Hypothalamus (tissue), 51 donors: ENCODE measurements at places on chromosomes 13 and 19.

GRCh38 chr19:14536926-14537692, 7.7 kb downstream of the TECR start:
- DNase-seq, result no peak

GRCh38 chr19:49712397-49712859, 21.5 kb downstream of the CPT1C start:
- no peak for DNase-seq

DNA sequence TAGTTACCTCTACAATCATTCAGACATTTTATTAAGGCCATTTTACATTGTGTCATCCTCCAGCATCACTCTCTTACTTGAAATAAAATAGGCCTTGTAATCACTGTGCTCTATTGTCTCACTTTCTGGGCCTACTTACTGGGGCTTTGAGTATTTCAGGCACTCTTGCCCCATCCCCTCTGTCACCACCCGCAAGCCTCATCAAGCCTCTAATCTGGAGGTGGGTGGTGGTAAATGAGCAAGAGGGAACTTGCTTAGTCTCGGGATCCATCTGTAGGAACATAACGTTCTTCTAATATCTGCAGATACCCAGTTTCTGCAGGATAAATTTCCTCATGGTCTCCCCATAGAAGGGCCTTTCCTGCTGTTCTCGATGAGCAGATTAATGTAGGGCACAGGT, 19.4 kb upstream of the GPR18 start:
- no peak for DNase-seq

GRCh38 chr19:44643605-44644401, at the start of gene PVR:
PVR (plus strand) TSS chr19:44643910; CDS start chr19:44644097, 187 bp downstream.
- peak; percentile 25 for DNase-seq

- DNase-seq, result no peak
Measured at GRCh38 chr13:112118451-112119064, 51.6 kb downstream of the SOX1 start.

DNA sequence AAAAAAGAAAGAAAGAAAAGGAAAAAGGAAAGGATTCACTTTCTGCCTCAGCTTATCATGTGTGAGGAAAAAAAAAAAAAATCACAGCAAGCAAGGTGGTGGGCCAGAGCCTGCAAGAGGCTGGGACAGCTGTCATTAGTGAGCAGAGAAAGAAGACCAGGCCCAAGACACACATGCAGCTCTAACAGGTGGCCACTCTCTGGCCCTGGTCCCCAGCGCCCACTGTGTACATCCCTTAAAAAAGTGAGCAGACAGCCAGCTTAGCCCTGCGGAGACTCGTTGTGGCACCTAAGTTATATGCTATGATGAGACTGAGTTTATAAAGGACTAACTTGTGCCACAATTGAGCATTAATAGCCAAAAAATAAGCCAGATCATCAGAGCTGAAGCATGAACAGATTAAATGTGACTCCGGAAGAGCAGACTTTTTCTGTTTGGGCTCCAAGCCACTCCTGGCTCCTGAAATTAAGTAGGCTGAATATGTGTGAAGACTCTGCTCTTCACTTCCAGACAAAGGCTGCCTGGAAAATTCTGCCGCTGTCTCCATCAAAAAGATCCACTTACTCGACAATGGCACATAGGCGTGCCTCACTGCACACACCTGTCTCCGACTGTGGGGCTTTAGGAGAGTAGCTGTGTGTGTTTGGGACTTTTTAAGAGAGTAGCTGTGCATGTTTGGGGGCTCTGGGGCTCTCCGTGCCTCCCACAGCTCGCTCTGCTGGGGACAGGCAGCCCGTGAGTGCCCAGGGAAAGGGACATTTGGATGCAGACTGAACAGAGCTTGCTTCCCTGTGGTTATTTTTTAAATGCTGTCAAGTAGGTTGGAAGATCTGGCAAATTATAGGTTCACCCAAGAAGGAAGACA, 55.0 kb downstream of the LATS2 start:
- DNase-seq, result no peak
